ENCODE measurements at places on chromosomes 13 and 19.

DNA sequence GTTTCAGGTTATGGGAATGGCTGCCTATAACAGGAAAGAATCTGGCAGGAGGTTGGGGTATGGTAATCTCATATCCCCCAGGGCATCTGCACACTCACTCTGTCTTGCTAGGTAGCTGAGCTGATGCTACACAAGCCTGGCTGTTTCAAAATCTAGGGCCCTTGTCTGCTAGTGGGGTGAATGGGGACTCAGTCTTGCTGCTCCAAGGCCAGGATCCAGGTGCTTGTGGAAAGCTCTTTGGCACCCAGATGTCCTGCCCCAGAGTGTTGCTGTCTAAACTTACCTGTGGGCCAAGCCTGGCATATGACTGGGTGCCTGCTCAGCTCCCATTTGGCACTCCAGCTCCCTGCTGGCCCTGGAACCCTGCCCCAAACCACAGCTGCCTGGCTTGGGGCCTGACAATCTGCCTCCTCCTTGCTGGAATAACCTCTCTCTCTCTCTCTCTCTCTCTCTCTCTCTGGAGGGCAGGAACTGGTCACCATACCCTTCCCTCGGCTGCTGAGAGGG, 158.1 kb upstream of the TSC22D1 start:
- DNase-seq: peak; percentile 24

GRCh38 chr13:25507841-25508240, 136.1 kb downstream of the ATP8A2 start:
- no peak for DNase-seq

DNA sequence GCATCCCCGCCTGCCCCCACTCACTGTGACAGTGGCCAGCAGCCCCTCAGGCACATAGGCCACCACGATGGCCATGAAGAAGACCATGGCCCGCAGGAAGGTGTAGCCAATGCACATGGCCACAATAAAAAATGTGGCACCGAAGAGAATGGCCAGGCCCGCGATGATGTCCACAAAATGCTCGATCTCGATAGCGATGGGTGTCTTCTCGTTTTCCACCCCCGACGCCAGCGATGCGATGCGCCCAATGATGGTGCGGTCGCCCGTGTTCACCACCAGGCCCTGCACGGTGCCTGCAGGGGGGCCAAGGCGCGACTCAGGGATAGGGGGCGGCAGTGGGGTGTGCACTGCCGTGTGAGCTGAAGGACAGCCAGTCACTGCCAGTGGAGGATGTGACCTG, 3.7 kb downstream of the ATP4A start:
- DNase-seq: no peak

DNA sequence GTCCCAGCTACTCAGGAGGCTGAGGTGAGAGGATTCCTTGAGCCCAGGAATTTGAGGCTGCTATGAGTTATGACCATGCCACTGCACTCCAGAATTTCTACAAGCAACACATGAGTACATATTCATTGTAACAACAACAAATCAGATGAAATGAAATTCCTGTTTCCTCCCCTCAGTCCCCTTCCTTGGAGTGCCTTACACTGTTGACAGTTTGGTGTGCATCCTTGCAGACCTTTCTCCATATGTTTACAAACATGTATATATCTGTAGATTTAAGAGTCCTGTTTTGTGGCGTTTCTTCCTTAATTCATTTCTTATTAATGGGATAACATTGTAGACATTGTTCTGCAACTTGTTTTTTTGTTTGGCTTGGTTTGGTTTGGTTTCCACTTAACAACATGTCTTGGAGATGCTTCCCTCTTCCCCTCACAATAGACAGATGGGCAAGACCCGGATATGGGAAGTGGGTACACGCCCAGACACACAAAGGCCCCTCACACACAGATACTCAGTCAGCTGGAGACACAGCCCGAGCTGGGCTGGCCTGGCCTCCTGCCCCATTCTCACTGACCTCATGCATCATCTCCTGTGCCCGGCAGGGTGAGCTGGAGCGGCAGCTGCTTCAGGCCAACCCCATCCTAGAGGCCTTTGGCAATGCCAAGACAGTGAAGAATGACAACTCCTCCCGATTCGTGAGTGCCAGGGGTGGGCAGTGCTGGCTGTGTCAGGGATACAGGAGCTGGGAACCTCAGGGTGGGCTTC, 21.7 kb downstream of the MYH14 start:
- DNase-seq: no peak

DNA sequence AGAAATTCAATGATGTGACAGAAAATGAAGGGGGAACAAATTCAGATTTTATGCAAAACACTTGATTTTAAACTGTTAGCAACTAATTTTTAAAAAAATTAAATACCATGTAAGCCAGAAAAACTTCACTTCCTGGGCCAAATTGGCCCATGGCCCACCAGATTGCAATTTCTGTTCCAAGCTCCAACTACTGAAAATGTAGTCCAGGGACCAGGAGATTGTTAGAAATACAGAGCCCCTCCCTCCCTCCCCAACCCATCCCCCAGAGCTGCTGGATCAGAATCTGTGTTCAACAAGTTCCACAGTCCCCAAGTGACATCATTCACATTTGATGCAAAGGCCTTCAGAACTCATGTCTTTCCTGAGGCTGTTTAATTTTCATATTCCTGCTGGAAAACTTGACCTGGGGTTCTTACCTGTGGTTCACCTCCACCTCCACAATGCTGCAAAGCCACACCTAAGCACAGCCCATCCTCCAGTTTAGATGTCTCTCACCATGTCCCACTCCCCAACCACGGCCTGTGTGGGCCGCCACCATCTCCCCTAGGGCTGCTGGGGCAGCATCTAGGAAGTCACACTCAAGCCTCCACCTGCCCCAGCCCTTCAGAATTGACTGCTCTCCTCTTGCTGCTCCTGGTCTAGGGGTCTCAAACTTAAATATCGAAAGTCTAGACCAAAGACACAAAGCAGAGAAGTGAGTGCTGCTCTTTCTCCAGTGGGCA, 482.0 kb downstream of the UQCRFS1 start:
- DNase-seq: no peak

GRCh38 chr19:23071147-23071511, 45.7 kb upstream of the ZNF730 start:
- no peak for DNase-seq

DNA sequence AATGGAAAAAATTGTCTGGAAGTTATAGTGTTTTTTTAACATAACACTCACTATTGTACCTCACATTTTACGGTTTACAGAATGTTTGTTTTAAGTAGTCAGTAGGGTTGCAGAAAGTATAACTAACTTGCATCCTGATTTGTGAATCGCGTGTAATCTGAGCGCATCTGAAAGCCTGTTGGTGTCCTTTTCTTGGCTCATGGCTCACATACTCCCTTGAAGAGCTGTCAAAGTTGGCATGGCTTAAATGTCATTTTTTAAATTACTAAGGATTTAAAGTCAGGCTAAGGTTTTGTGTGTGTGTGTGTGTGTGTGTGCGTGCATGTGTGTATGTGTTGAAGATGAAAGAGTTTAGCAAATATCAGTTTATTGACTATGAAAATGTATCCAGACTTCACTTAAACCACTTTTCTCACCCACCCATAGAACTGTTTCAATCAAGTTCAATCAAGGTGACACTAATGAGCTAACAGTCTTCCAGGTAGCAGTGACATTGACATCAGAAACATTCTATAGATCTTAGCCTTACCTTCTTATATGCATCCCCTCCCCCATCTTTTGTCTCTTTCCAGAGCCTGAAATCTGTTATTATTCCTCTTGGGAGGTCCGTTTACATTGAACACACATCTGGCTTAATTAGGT, 480.4 kb upstream of the SGCG start:
- no peak for DNase-seq

- DNase-seq: no peak
Observed at GRCh38 chr19:5717215-5717935, 2.6 kb downstream of the LONP1 start.

Measured in NCI-H2107 (cell line).